ENCODE measurements at places on chromosomes 1 and 21. TPM values are rescaled to one million over a fixed set of nuclear protein-coding genes. Genes with fewer than 3 reads are reported as not detected.

Gene MEGF6
- 81.3 TPM for total RNA-seq

Gene LY9
- total RNA-seq: 141 TPM

Gene LPAR3
- 0.97 TPM for total RNA-seq

Gene NCAM2
- not detected for total RNA-seq

Gene C1orf87
- total RNA-seq: not detected

DNA sequence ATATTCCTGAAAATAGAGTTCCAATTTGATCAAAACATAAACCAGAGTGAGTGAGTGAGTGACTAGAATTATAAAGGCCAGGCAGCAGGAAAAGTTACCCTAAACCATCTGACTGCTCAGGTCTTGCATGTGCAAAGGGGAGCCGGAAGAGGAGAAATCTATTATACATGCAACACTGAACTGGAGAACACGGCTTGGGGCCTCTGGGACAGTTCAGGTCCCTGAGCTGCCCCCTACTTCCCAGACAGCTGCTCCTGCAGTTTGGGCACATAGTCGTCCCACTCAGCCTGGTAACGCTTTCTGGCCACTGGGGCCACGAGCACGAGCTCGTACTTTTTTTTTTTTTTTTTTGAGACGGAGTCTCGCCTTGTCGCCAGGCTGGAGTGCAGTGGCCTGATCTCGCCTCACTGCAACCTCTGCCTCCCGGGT lies 40.1 kb downstream of the PTPRC start:
- no peak for DNase-seq

DNA sequence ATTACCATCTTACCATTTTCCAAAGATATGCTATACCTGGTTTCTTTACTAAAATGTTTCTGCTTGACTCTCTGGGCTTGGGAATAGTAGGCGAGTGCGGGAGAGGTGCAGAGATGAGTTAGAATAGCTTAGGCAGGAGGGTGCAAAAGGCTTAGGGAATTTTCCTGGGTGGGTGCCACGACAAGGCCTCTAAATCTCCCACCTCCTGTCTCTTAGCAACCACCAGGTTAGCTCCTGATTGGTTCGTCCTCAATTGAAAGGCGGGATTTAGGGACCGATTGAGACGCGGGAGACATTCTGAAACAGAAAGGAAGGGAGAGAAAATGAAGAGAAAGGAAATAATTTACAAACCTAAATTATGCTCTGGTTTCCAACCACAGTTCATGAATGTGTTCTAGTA lies 3.1 kb downstream of the ACKR1 start:
- no peak for DNase-seq

- peak; percentile 59 for DNase-seq
Observed at GRCh38 chr1:116373431-116374352, 648 bp downstream of the ATP1A1 start.

- DNase-seq: no peak
Observed at GRCh38 chr1:184419350-184420161, 32.7 kb downstream of the C1orf21 start.

GRCh38 chr1:18161690-18162089 lies 54.1 kb downstream of the IGSF21 start:
- no peak for DNase-seq

- DNase-seq: no peak
Observed at GRCh38 chr1:239960366-239960765, 131.3 kb upstream of the FMN2 start.

DNA sequence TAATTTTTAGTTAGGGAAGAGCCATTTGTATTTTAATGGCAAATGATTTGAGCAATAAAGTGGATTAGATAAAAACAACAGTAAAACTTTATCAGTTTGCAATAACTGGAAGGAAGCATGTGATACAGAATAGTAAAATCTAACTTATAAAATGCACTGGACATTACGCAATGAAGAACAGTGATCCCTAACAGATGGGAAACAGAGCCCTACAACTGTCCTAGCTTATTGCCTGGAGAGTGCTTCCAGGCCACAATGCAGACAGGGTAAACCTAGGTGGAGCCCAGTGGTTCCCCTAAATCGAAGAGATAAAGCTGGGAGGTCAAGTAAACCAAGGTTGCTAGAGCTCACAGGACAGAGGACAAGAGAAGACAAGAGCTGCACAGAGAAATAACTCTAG lies 7.0 kb downstream of the OMA1 start:
- DNase-seq: no peak

DNA sequence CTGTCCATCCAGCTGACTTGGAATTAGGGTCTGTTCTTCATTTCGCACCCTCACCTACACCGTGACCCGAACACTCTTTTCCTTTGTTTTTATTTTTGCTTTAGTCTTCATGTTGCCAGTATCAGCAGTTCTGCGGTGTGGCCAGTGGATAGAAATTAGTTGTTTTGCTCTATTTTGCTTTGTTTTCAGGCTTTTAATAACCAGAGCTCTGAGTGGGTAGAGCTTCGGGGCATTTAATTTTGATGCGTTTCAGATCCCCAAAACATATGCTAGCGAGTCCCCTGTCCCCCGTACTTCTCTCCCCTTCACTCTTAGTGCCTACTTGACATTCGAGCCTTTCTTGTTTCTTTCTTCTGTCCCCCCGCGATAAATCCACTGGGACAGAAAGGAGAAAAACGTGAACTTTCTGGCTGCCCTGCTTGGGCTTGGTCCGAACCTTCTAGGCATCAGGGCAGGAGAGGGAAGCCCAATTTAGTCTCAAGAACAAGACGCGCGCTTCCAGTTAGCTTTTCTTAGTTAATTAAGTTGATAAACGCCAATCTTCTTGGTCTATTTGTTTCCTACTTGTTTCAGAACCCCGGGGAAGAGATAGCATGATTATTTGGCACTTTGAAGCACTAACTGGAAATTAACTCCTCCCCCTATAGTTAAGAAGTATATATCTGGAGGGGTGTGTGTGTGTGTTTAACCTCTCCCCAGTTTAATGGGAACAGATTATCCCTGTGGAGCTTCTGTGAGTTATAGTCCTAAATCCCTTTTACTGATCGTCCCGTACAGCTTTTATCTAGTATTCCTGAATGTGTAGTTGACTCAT lies 839 bp downstream of the SWT1 start:
- DNase-seq: no peak

DNA sequence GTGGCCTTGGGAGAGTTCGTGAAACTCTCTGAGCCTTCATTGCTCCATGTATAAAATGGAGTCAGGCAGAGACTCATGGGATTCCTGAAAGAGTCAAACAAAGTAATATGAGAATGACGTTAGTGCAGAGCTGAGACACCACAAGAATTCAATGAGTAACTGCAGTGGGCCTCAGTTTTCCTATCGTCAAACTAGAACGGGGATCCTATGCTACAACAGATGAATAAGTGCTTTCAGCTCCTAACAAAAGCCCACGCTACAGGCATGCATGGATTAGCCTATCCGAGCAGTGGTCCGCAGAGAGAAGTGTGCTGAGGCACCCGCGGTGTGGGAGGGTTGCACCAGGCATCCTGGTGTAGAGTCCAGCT lies 124.7 kb downstream of the SYF2 start:
- DNase-seq: no peak

- no peak for DNase-seq
Observed at GRCh38 chr1:239446611-239447010, 60.2 kb downstream of the CHRM3 start.

GRCh38 chr1:177780096-177780700 lies 189.7 kb downstream of the SEC16B start:
- DNase-seq: no peak

GRCh38 chr1:109498161-109498801 lies 4.4 kb downstream of the CYB561D1 start:
- DNase-seq: no peak

All from naive thymus-derived CD4-positive, alpha-beta T cell (primary cell).